ENCODE measurements at places on chromosomes 7 and 10.

DNA sequence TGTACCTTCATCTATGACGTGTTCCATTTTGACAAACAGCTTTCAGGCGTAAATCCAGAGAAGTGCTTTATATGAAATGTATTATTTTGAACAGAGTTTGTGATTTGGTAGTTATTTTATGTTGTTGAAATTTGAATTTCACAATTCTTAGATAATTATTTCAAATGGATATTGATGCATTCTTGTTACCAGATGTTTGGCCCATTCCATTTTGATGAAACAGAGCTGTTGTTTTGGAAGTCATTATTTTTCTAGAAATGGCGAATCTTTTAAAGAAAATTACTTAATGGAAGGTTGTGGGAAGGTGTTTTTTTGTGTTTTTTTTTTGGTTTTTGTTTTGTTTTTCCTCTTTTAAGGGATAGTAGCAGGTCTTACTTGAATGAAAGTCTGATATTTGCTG lies 2.4 kb downstream of the OTUD1 start:
- no peak for DNase-seq

GRCh38 chr10:110670335-110670734 lies 26.2 kb downstream of the RBM20 start:
- DNase-seq = no peak

DNA sequence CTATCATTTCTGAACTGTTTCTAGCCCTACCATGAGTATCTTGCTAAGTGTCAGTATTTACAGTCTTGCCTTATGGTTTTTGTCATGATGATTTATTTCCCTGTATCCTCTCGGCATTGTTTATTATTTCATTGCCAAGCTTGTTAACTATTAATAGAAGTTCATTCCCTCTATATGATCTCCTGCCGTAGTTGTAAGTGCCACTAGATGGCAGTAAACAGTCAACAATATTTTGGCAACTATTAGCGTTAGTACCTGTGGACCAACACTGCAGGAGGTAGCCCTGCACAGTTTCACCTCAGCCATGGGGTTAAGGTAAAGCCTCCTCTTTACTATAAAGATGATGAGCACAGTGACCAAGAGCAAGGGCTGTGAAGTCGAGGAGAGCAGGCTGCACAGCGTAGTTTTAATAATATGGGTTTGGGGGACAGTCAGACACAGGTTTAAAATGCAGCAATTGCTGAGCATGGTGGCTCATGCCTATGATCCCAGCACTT lies 26.1 kb upstream of the CCNJ start:
- DNase-seq = peak; percentile 30

DNA sequence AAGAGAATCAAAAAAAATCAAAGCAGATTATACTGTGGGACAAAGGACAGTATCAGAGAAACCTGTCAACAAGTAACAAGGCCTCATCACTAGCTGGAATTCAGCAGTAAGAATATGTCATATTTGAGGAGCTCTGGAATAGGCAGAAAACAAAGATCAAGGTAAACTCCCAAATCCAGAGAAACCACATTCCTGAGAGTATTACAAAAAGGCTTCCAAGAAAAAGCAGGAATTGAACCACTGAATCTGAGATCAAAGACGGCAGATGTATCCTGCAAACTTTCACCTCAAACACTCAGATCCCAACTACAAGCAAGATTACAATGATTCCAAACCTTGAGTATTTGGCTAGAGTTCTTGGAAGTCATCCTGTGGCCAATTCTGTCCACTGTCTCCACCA lies 16.3 kb downstream of the TPK1 start:
- no peak for DNase-seq

GRCh38 chr10:120606051-120606764 lies 149.2 kb downstream of the PLPP4 start:
- no peak for DNase-seq

DNA sequence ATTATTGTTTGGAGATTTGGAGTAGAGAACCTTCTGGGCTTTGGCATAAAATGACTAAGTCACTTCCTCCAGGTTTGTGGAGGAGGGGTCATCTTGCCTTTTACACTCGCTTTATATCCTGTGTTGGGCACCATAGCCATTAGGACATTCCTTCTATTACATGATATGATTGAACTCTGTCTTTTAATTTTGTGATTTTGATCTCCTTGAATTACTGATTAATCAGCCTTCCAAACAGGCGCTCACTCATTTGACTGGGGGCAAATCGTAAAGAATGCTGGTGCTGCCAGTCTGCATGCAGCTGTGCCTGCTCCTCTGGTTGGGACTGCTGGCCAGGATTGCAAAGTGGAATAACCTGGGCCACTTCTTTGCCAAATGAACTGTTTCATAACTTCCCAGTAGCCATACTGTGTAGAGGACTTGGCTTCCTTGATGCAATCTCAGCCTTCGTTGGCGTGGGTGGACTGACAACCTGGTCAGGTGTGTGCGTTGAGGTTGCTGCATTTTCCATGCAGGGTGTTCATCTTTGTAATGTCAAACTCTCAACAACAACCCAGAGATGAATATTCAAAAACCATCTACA lies 65.9 kb upstream of the RAB11FIP2 start:
- DNase-seq = no peak

- no peak for DNase-seq
These were observed 5.9 kb downstream of the PPP1R3A start for GRCh38 chr7:113912876-113913275.

- no peak for DNase-seq
These were observed 799.9 kb downstream of the TNS3 start for GRCh38 chr7:46781901-46782439.

GRCh38 chr10:132389433-132390169 lies 7.4 kb upstream of the PWWP2B start:
- DNase-seq = no peak

DNA sequence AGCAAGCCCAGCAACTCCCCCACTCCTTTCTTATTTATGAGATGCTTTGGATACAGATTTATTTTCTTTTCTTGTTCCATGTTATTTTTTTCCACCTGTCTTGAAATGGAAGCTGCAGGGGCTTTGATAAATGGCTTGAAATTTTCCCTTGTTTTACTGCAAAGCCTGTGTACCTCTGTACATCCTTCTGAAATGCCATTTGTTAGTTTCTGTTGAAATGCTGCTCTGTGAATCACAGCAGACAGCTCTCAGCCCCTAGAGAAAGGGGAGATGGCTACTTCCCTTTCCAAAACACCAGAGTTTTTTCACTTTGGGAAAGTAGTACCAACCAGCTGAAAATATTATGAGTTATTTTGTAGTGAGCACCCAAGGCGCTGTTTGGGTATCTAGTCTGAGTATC lies 304.2 kb downstream of the ELMO1 start:
- DNase-seq = no peak

- DNase-seq = peak; percentile 67
These were observed 585 bp upstream of the POP7 start for GRCh38 chr7:100705320-100705752.

- no peak for DNase-seq
These were observed 1.3 kb upstream of the CUL1 start for GRCh38 chr7:148697256-148698006.

DNA sequence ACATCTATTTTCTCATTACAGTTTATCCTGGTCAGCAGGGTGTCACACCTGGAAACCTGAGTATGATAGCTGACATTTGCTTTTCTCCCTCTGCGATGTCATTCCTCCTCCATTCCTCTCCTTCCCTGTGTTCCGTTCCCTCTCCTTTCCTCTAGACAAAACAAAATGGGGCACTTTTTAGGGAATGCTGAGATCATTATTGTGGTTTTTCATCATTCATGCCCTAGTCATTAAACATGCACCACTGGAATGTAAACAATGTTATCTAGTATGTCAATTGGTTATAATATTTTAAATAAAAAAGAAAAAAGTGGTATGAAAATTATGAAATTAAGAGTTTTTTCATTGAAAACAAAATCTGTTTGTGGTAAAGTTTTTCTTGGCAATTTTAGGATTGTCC lies 132.6 kb downstream of the MAPK8 start:
- no peak for DNase-seq

DNA sequence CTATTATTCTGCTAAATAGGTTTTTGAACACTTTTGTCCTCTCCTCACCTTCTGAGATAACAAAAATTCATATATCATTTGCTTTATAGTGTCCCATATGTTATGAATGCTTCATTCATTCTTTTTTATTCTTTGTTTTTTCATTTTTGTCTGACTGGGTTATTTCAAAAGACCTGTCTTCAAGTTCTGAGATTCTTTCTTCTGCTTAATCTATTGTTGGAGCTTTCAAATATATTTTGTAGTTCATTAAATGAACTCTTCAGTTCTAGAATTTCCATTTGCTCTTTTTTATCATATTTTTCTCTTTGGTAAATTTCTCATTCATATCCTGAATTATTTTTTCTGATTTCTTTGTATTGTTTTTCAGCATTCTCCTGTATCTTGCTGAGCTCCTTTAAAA lies 53.1 kb upstream of the SCIN start:
- DNase-seq = no peak

DNA sequence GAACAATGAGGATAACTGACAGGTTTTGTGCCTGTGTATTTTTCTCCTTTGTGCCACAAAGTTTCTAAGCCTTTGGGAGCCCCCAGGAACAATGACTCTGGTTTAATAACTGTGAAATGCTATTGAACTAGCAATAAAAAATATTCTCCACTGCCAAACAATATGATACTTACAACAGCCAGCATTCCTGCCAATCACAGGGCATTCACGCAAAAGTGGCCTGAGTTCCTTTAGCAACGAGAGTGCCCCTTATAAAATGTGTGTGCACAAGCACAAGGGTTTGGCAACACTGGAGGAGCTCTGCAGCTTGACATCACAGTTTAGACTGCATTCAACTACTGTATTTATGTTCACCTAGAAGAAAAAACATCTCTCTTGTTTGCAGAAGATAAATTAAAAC lies 412.9 kb upstream of the NFE2L3 start:
- DNase-seq = peak; percentile 33

DNA sequence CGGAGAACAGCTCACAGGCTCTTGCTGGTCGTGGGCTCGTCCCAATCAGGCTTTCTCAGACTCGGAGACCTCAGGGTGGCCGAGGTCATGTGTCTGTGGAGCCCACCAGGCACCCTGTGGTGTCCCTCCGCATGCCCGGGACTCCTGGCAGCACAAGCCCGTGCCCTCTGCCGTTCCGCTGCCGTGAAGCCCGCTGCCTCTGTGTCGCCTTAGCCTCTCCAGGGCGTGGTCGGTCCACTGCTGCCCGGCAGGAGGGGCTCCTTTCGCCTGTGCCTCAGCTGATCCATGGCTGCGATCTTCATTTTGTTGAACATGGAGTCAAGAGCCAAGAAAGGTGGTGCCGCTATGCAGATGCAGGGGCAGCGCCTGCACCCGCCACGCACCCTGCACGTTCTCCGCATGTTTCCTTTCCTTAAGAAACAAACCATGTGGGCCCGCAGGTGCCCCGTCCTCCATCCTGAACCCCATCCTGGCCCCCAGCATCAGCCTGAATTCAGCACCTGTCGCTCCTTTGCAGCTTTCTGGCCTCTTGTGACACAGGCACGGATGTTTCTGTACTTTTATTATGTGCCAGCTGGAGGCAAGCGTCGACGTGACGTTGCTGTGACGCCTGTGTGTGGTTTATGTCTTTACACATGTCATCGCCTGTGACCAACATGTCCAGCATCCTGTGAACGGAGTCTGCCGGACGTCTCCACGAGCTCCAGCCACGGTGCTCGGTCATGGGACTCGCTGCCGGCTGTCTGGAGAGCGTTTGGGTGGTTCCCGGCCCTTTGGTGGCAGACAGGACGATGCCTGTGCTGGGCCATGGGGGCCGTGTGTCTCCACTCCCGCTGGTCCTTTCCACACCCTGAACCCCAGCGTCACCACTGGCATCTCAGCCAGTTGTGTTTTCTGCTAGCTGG lies 69.9 kb downstream of the NKX6-2 start:
- DNase-seq = no peak

GRCh38 chr10:128972036-128972405 lies 495.0 kb upstream of the MGMT start:
- DNase-seq = no peak

DNA sequence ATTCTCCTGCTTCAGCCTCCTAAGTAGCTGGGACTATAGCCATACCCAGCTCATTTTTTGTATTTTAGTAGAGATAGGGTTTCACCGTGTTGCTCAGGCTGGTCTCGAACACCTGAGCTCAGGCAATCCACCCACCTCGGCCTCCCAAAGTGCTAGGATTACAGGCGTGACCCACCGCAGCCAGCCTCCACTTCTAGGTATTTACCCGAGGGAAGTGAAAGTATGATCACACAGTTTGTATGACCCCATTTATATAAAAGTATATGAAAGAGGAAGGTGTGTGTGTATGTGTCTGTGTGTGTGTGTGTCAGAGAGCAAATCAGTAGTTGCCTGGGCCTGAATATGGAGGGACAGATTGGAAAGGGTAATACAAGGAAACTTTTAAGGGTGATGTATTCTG lies 2.0 kb upstream of the PURB start:
- no peak for DNase-seq

DNA sequence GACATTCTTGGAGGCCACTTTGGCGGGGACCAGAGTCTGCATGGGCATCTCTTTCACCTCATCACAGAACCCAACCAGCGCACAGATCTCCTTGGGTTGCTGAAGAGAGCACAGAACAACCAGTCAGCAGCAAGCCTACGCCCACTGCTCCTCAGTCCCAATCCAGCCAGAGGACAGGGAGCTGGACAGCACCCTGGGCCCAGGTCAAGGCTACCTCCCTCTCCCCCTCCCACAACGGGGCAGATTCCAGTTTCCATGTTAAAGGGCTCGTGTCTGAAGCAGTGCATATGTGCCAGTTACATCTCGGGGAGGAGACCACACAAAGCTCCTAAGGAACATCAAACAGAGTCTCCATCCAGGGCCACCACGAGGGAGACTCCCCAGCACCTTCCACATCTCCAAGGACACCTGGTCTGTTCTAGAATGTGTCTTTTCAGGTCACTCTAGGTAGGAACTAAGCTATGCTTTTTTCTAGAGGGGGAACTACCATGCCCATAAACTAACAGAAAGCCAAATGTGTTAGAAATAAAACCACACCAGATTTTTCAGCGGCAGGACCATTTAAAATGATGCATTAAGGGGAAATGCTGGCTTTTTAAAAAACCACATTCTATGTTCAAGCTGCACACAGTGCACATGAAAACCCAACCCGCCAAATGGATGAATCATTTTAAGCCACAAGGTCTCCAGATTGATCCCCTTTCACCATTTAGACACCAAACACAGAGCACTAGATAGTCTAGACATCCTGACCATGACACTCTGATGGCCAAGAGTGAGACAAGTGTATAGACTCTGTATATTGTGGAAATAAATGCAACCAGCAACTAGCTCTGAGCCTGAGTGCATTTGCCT lies 28.9 kb downstream of the PSAP start:
- DNase-seq = no peak

DNA sequence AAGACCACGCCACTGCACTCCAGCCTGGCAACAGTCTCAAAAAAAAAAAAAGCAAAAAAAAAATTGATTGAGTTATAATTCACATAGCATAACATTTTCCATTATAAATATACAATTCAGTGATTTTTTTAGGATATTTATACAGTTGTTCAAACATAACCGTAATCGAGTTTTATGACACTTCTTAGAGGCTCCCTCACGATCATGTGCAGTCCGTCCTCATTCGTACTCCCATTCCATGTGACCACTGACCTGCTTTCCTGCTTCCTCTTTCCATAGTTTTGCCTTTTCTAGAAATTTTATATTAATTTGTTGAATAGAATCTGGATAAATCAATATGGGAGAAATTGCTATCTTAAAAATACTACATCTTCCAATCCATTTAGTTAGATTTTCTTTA lies 45.7 kb downstream of the VTI1A start:
- no peak for DNase-seq

- no peak for DNase-seq
These were observed 10.2 kb upstream of the LFNG start for GRCh38 chr7:2509298-2509906.

GRCh38 chr7:17123020-17123419 lies 175.4 kb upstream of the AHR start:
- DNase-seq = no peak
